Left renal cortex interstitium (tissue), 4 donors: ENCODE measurements at places on chromosomes 6 and 20. TPM values are rescaled to one million over a fixed set of nuclear protein-coding genes. Genes with fewer than 3 reads are reported as not detected.

GRCh38 chr20:36407199-36407733 is 101.1 kb downstream of the DLGAP4 start:
- DNase-seq: no peak

The KIF25 gene
- polyA plus RNA-seq: 0.34 TPM

DNA sequence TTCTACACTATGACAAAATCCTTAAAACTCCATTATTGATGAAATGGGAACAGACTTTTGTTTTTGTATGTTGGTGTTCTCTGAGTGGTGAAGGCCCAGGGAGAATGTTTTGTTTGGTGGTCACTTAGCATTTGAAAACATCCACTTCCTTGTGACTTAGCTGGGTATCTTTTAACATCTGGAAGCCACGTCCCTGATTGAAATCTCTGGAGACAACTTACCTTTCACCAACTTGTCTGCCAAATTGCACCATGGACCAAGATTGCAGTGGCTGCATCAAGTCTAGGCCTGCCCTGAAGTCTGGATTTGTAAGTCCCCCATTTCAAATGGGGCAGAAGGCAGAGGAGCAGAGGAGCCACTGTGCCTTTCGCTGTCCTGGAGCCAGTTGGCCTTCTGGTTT is 534 bp upstream of the EFCAB8 start:
- no peak for DNase-seq

DNA sequence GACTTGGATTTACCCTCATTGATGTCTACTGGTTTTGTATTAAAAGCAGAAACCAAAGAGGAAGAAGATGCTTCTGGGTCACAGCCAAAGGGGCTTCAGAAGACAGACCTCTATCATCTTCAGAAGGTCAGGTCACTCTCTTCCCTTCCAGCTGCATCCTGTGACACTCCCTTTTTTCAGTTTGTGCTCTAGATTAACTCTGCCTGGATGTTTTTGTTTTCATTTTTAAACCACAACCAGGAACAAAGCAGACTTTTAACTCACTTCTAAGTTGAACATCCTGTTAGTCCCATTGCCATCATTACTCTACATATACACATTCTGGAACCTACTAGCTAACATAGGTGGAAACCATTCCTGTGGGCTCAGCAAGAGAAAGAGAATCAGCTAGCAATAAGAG is 45.2 kb downstream of the AKIRIN2 start:
- no peak for DNase-seq

The RAD21L1 gene
- not detected for polyA plus RNA-seq

DNA sequence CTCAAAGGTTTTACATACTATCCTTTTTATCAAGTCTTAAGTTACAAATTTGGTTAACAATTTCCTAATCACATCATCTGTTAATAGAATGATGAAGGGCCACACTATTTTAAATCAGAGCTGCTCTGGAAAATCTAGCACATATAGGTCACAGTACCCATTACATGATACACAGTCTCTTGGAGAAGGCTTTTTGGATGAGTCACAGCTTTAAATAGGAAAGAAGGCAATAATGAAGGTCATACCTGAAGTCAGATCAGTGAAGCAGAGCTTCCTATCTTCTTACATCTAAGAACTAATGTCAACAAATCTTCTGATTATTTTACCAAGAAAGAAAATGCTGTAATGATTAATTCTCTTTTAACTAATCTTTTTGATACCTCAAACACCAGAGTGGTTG is 248.5 kb downstream of the BTBD9 start:
- DNase-seq: no peak

- DNase-seq: no peak
Measured at GRCh38 chr6:109118337-109118736, 23.0 kb downstream of the CEP57L1 start.

GRCh38 chr6:159110013-159110412 is 59.2 kb upstream of the FNDC1 start:
- no peak for DNase-seq

DNA sequence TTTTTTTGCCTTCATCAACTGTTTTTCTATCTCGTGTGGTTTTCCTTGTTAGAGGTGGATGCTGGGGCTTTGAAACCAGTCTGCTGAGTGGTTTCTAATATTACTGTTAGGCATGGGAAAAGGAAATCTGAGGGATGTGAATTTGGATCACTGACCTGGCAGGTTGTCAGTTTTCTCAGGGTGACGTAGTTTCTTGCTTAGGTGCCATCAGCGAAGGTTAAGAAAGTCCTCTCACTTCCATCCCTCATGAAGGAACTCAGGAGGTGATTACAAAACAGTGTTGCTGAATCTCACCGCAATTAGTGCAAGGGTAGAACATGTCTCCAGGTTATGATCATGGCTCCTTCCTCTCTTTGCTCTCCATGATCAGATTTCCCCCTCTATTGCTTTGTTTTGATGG is 135.9 kb downstream of the SOX4 start:
- no peak for DNase-seq

DNA sequence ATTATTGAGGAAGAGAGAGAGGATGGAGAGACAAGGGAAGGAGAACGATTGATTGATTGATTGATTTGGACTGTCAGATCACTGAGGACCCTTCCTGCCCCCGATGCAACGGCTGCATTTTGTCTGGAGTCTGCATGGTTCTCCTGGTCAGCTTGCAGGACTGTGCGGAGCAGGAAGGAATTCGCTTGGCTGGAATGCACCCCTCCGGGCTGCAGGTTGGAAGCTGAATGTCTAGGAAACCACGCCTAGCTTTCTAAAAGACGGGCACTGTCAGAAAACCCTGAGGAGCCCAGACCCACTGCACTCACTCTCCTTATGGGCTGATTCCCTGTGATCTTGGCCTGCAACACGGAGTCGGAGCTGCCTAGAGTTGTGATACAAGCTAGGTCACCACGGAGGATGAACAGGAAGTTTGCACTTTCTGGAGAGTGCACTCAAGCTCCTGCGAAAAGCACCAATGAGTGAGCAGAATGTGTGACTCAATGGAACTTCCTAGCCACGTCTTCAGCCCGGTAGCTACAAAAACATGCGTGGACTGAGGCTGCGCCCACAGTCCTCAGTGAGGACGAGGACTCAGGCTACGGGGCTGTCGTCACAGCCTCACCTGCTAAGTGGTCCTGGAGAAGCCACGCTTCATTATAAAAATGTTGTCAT is 14.4 kb downstream of the DACT2 start:
- DNase-seq: no peak

The FBXO9 gene
- 124 TPM for polyA plus RNA-seq

- no peak for DNase-seq
Measured at GRCh38 chr6:12371151-12371550, 81.0 kb downstream of the EDN1 start.

The TFAP2A gene
- polyA plus RNA-seq: 24.1 TPM

GRCh38 chr6:132530293-132530974 is 7.6 kb upstream of the TAAR9 start:
- peak; percentile 60 for DNase-seq

DNA sequence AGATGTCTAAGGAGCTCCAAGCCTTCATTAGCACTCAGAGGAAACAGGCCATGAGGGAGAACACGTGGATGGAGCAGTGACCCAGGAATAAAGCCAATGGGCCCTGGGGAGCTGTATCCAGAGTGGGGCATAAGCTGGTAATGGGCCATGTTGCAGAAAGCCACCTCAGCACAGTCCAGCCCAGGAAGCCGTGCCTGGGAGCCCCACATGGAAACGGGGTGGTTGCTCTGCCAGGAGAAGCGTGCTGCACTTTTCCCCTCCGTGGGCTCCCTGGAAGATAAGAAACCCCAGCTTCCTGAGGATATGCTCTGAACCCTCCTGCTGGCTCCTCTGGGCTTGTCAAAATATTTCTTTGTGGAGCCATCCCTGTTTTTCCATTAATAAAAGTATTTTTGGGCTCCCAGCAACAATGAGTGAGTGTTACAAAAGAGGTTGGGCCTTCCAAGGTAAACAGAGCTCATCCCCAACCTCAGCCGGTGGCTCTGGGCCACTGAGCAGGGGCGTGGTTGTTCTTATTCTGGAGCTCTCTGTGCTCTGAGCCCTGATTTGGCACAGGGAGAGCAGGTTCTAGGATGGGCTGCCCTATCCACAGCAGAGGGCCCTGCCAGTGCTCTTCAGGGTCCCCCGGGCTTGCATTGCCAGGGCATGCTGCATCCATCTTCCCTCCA is 31.2 kb upstream of the NFATC2 start:
- DNase-seq: no peak

The CCR6 gene
- not detected for polyA plus RNA-seq

The LAMA5 gene
- polyA plus RNA-seq: 201 TPM

DNA sequence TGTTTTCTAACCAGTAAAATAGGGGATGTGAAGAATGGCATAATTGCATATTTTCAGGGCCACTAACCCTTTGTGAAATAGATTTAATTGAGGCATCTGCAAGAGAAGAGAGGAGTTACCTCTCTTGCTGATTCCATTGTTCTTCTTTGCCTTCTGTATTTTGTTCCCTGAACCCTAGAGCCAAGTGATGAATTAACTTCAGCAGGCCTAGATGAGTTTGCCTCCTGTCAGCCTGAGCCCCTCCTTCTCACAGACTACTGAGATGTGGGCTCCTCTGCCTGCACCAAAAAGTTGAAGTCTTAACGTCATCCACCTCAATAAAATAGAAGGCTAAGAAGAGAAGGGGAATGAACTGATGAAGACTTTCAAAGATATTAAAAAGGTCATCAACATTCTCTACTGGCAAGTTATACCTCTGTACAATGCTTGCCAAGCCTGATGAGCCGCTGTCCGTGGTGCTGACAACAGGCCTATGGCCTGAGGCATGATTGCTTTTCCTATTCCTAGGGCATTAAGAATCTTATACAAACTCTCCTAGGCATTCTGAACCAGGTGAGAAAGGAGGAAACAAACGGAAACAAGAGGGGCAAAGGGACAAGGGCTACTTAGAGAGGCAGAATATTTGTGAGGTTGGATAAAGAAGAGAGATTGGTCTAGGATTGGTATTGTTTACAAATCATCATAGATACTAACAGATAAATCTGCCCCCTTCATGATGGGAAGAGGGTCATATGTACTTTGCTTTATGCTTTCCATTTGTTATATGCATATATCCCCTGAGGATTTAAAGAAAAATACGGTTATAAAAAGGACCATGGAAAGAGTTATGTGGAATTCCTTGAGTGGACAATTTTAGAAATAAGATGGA is 46.8 kb downstream of the CD24 start:
- DNase-seq: peak; percentile 55

- DNase-seq: no peak
Measured at GRCh38 chr20:48393311-48393685, 434.5 kb downstream of the PREX1 start.

DNA sequence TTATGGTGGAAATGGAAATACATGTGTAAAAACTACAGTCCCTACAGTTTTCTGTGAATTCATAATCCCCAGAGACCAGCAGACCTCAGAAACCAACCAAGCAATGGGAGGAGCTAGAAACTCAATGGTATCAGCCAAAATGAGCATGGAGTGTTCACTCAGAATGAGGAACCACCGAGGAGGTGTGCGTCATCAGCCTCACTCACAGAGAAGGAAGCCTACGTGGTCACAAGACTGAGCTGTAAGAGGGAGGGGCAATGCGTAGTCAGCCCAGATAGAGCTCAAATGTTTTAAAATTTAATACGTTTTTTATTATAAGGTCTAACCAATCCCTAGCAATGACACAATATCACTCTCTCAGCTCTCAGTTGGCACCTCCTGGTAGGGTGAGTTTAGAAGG is 17.4 kb downstream of the MYLK4 start:
- no peak for DNase-seq

The EDN1 gene
- polyA plus RNA-seq: 4.1 TPM

The PIM1 gene
- 24.8 TPM for polyA plus RNA-seq

The SH3BGRL2 gene
- polyA plus RNA-seq: 31.3 TPM

The TFEB gene
- polyA plus RNA-seq: 11.5 TPM

- no peak for DNase-seq
Measured at GRCh38 chr20:9916761-9917160, 77.9 kb upstream of the PAK5 start.

DNA sequence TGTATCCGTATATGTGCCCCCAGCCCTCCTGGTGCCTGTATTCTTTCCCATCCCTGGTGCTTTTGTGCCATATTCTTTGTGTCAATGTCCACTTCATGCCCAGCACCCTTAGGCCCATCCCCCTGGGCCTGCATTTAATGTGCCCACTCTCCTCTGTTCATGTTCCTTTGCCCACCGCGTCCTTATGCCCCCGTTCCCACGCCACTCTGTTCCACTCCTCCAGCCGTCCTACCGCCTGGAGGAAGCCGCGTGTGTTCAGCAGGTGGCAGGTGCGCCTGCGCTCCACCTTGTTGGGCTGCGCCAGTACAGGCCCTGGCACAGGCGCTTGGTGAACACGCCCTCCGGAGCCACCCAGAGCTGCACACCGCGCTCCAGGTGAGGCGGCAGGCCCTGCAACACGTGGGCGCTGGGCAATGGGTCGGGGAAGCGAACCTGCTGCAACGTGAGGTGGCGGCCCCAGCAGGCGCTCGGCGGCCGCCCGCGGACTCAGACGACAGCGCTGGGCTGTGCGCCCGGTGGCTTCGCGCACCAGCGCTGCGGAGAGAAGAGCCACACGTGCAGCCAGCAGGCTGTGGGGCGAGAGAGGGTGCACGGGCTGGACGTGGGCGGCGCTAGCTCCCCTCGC is 4.0 kb upstream of the FOXS1 start:
- DNase-seq: no peak

The COQ3 gene
- 10.3 TPM for polyA plus RNA-seq

DNA sequence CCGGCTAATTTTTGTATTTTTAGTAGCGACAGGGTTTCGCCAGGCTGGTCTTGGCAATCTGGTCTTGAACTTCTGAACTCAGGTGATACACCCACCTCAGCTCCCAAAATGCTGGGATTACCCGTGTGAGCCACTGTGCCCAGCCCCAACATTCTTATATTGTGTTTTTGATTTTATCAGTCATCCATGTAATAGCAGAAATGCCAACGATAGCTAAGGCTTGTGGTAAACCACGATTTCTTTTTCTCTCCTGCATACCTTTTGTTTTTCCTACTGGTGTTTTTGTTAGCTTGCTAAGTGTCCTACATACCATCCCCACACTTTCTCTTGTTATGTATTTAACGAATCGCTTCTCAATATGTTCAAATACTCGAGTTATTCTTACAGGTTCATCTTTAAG is 12.1 kb downstream of the PHACTR2 start:
- DNase-seq: no peak

The CYP39A1 gene
- polyA plus RNA-seq: 6.8 TPM

The FLRT3 gene
- polyA plus RNA-seq: 163 TPM

DNA sequence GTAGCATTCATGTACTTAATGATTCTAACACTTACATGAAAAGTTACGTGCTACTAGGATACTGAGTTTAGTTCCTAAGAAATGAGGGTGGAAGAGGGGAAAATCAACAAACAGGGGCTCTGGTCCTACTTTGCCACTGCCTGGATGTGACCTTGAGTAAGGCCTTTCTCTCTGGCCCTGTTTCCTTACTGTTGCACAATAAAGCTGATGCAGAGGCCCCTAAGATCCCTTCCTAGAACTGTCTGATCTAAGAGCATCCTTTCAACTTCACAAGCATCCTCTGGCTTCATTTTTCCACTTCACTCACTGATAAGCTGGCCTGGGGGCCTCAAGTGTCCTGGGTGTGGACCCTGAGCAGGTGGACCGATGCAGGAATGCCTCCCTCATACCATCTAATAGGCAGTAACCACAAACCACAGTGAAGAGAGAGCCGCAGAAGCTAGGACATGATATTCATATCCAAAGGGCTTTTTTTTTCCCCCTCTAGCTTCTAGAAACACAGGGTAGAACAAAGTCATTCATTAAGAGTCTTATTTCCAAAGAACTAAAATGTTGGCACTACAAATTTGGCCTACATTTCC is 21.6 kb downstream of the FKBP1A start:
- DNase-seq: no peak
